ENCODE measurements at places on chromosomes 12 and 14.
A peak's percentile ranks its signal among the peaks of the same experiment; 100 is the strongest.

DNA sequence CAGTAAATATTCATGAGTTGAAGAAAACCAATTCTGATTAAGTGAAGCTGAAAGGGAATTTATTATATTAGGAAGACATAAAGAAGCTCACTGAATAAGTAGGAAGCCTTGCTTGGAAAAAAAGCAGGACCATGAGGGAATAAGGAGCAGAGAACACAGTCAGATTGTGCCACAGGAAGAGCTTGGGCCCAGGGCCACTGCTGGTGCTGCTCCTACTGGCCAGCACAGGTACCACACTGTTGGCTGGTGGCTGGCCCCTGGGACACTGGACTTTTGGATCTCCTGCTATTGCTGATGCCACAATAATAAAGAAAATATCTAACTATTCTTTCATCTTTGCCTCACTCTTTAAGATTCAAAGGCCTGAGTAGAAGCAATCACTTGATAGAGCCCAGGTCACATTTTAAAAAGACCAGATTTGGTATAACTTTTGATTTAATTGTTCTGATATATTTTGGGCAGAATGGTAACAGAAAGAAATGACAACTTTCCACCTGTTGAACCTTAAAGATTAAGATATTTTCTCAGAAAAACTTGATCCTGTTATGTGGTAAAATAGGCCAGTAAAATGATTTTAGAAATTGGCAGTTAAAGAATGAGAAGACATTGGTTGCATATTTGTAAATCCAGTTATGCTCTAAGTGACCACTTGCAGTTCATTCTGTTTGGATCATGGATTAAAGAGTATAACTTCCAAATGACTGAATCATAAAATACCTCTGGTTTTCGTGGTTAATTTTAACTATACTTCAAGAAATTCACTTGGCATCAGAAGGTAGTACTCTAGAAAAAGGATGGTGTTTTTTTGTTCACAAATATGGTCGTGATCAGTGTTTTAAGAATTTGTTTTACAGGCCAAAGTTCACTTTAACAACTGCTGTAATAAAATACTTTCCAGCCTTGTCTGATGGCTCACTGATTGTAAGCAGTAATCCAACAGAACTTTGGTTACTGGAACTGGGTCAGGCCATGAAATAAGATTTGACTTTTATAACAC lies 68.3 kb downstream of the DERA start:
- DNase-seq = no peak

DNA sequence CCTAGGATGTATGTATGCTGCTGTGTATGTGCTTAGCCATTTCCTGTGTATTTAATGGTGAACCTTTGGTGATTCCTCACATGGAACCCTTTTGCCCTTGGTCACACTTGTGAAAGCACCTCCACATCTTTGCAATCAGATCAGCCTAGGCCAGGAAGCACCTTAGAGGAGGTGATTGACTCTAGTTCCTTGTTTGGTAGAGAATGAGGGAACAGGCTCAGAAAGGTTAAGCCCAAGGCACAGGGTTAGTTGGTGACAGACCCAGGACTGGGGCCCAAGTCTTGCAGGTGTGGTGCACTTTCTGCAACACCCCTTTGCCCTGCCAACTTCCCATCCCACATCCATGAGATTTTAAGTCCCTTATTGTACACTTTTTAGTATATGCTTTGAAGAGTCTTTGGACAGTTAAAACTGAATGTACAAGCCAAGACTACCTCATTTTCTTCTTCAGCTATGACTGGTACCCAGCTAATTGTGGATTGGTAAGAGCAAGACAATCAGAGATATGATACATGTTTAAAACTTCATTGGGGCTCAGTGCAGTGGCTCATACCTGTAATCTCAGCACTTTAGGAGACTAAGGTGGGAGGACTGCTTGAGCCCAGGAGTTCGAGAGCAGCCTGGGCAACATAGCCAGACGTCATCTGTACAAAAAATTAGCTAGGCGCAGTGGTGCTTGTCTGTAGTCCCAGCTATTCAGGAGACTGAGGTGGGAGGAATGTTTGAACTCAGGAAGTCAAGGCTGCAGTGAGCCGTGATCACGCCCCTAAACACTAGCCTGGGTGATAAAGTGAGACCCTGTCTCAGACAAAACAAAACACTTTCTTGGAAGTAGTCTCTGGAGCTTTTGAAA lies 71.1 kb downstream of the RASSF3 start:
- DNase-seq = no peak

DNA sequence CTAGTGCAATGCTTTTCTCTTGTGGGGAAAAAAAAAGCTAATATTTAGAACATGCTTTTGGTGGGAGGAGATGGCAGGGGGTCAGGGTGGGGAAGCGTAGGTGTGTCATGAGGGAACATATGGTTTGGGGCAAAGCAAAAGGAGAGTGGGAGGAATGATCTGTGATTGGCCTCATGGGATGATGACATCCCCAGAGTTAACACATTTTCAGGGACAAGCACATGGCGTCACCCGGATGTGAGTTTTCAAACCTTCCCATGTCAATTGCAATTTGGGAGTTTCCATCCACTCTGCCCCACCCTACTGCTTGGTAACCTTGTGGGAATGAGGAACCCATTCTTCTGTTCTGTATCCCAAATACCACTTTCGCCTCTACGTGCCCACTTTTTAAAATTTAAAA lies 164.2 kb downstream of the SSPN start:
- DNase-seq = no peak

DNA sequence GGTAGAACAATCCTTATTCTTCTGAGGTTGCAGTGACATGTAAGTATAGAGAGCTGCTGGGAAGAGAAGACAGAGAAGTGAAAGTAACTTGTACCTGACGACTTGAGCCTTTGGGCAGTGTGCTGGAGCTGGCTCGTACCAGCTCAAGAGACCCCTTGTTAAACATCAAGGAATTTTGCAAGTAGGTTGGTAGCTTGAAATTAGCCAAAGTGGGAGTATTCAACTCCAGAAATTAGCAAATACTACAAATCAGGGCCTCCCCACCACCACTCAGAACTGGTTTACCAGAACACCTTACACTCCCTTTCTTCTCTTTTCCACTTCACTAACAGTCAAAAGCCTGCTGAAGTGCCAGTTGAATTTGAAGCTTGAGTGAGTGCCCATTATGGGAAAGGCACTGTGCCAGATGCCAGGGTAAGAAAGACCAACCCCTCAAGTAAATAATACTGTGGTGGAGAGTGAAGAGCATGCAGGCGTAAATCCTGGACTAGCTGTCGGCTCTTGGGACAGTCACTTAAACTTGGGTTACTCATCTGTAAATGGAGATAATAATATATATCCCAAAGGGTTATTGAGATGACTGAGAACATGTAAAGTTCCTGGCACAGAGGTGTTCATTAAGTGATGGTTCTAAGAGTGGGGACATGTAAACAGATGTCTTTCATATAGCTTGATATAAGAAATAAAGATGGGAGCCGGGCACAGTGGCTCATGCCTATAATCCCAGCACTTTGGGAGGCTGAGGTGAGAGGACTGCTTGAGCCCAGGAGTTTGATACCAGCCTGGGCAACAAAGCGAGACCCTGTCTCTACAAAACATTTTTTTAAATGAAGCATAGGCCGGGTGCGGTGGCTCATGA lies 27.0 kb upstream of the EID3 start:
- DNase-seq = no peak

DNA sequence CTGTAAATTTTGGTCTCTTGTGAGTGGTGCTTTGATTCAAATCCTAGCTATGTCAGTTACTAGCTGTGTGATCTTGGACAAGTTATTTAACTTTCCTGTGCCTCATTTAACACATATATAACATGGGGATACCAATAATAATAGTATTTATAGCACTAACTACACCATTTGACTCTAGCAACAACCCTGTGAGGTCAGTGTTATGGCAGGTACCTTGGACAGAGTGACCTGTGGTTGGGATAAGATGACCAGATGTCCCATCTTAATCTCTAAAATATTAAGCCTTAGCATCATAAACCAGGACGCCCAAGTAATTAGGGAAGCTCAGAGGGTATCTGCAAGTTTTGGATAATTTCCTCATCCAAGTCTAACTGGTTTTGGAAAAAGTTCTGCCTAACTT lies 73.7 kb downstream of the NDUFA12 start:
- no peak for DNase-seq

- DNase-seq = no peak
Observed at GRCh38 chr12:105469701-105470100, 139.2 kb downstream of the C12orf75 start.

DNA sequence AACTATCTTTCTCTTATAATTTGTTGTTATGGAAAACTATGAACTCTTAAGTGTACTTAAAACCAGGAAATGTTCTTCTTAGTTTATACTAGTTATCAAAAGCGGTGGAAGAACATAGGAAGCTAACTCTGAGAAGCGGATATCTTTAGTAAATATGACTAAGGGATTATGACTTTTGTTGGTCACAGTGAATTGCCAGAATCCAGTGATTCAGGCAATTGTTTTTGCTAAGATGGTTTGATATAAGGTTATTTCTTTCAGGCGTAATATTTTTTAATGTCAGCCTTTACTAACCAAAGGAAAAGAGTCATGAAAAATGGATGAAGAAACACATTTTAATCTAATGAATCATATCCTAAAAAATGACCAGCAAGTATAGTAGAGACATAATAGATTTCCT lies 473.5 kb downstream of the FOXG1 start:
- no peak for DNase-seq

DNA sequence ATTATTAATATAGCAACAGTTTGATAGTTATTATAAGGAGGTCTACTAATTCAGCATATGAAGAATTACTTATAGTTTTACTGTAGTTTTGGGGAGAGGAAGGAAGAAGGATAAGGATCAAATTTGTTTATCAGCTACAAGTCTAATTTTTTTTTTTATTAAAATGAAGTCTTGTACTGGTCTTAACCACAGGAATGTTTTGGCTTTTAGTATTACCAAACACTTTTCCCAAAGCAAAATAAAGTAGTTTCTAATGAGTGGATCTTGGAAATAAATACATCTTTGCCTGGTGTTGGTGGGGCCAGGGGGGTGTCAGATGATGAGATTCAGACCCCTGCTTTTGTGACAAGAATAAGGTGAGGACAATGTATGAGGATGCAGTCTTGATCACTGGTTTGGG lies 57.2 kb upstream of the ZDHHC17 start:
- DNase-seq = no peak

- no peak for DNase-seq
Observed at GRCh38 chr14:101858791-101859537, 97.5 kb downstream of the PPP2R5C start.

DNA sequence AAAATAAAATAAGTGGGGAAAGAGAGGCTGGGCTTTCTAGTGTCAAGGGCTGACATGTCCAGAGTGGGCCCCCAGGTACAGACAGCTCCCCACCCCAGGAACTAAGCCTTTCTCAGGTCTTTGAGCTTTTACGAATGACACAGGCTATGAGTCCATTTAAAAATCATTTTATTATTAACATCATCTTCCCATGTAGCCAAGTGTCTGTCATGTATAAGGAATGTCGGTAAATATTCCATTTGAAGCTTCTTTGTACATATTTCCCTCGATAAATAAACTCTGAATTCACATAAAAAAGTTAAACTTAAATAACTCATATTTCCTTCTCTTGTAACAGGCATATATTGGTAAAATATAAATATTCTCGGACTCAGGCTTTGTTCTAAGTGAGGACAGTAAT lies 143.6 kb downstream of the CALM1 start:
- no peak for DNase-seq

- DNase-seq = no peak
Observed at GRCh38 chr12:30953951-30954751, 27.6 kb downstream of the TSPAN11 start.

- peak; percentile 48 for DNase-seq
Observed at GRCh38 chr12:31324845-31325523, 966 bp downstream of the SINHCAF start.

DNA sequence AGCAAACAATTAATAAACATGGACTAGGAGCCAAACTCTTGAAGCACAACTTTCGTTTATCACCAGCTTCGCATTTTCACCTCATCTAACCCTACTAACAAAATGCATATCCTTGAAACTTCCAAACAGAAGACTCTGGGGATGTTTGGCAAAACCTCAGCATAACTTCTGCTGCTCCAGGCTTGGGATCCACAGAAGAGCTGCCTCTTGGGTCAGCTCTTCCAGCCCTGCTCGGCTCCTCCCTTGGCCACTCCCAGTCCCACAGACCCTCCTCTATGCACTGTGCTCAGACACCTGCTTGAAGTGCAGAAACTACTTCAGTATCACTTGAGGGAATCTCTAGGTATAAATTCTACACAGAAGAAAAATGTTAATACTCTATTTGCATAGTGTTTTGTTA lies 110.0 kb upstream of the AMIGO2 start:
- no peak for DNase-seq

GRCh38 chr12:42372154-42372791 lies 46.3 kb downstream of the PPHLN1 start:
- DNase-seq = no peak

DNA sequence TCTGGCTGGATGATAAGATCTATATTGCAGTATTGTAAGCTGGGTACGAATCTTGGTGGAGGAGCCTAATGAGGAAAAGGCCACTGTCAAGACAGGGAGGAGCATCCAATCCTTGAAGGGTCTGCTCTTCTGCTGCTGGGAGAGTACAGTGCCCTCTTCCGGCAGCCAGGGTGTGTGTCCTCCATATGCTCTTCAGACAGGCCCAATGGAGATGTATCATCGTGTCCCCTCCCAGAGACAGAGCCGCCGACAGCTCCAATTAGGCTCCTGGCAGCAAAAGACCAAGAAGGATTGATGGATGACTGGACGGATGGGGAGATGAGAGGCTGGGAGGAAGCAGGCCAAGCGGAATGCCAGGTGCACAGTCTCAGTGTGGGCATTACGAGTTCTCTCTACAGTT lies 51.6 kb upstream of the PIWIL1 start:
- DNase-seq = no peak

DNA sequence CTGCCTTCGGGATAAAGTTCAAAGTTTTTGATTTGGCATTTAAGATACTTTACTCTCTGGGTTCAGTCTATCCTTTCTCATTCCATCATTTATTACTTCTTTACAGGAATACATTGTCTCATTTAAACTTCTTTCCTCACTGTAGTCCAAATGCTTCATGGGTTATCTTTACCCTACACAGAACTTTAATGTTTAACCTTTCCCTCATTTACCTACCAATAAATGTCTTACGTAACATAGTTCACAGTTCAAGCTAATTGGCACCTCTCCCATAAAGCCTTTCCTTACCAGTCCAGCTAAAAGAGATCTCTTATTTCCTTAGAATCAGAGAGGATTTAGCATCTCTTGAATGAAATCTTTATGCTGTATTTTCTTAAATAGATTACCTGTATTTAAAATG lies 476.3 kb upstream of the SEL1L start:
- DNase-seq = no peak

- DNase-seq = peak; percentile 57
Observed at GRCh38 chr14:58151133-58152013, 640 bp downstream of the ARMH4 start.

- DNase-seq = no peak
Observed at GRCh38 chr14:55892906-55893305, 225.3 kb upstream of the PELI2 start.

DNA sequence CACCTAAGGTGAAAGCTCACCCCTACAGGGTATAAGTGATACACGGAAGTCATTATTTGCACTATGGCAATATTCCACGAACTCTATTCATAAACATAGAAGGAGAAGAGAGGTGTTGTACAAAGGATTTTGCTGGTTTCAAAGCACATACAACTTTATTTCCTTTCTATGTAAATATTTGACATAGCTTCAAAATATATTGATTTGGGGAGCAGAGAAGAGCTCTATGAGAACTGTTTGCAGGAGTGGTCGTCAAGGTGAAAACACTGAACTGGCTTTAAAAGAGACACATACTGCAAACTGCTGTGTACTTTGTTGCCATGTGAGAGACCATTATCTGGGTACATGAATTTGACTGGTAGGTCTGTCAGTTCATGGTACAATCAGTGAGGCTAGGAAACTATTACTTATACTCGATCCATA lies 16.7 kb downstream of the CNIH1 start:
- no peak for DNase-seq

Measured in glutamatergic neuron (in vitro differentiated cells).